Esophagus squamous epithelium (tissue), 5 donors: ENCODE measurements at places on chromosomes 7 and 10. TPM values are rescaled to one million over a fixed set of nuclear protein-coding genes. Genes with fewer than 3 reads are reported as not detected.

RNF32 gene
- not detected for total RNA-seq

AZGP1 gene
- total RNA-seq: 2.0 TPM

- H3K4me3 ChIP-seq: no peak overlapping the region
- H3K36me3 ChIP-seq: peaks cover 100% of the 10 kb centered on the region
- DNase-seq: no peak
- H3K27me3 ChIP-seq: no peaks in the 10 kb centered on the region
- H3K27ac ChIP-seq: no peak overlapping the region
Observed at GRCh38 chr10:102159831-102160230, 7.6 kb downstream of the NOLC1 start.

- H3K27ac ChIP-seq: no peak overlapping the region
- DNase-seq: no peak
- H3K27me3 ChIP-seq: no peaks in the 10 kb centered on the region
- no peak overlapping the region for H3K4me3 ChIP-seq
- H3K36me3 ChIP-seq: no peaks in the 10 kb centered on the region
Observed at GRCh38 chr7:24597014-24597413, 23.8 kb downstream of the PALS2 start.
